ENCODE measurements at places on chromosomes 1 and 21.

GRCh38 chr1:91809317-91809716 lies 76.6 kb downstream of the TGFBR3 start:
- no peak for DNase-seq

GRCh38 chr1:100377590-100378361 lies 25.5 kb downstream of the CDC14A start:
- no peak for DNase-seq

- peak; percentile 61 for DNase-seq
Observed at GRCh38 chr1:212608959-212609700, 569 bp downstream of the ATF3 start.

DNA sequence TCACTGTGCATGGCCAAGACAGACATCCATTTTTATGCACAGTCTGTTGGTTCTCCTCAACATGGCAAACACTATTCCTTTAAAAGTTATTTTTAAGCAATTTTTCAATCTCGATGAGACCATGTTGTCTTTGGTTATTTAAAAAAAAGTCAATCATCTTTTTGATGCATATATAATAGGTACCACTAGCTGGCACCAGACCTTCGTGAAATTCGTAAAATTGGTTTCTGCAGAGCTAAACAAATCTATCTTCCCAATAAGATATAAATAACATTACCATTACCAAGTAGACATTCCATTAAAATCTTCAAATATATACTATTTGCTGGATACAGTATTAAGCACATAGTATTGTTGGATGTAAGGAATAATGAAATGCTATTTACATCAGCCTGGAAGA lies 220.0 kb upstream of the GREM2 start:
- no peak for DNase-seq

GRCh38 chr1:4268889-4269284 lies 368.8 kb upstream of the C1orf174 start:
- DNase-seq = no peak

DNA sequence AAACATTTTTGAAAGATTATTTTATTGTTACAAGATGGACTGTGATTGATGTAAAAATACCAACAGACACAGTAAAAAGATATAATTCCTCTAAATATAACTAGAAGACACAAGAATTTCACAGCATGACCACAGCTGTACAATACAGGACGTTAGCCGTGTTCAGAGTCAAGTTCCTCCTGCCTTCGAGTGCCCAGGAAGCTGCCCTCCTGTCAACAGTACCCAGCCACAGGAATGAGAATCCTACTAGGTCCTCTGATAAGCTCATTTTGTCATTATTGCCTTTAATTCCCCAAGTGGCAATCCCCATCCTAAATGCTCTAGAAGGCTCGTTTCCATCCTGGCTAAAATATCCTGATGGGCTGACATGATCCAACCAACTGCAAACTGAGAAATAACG lies 16.4 kb upstream of the CAPN2 start:
- DNase-seq = no peak

DNA sequence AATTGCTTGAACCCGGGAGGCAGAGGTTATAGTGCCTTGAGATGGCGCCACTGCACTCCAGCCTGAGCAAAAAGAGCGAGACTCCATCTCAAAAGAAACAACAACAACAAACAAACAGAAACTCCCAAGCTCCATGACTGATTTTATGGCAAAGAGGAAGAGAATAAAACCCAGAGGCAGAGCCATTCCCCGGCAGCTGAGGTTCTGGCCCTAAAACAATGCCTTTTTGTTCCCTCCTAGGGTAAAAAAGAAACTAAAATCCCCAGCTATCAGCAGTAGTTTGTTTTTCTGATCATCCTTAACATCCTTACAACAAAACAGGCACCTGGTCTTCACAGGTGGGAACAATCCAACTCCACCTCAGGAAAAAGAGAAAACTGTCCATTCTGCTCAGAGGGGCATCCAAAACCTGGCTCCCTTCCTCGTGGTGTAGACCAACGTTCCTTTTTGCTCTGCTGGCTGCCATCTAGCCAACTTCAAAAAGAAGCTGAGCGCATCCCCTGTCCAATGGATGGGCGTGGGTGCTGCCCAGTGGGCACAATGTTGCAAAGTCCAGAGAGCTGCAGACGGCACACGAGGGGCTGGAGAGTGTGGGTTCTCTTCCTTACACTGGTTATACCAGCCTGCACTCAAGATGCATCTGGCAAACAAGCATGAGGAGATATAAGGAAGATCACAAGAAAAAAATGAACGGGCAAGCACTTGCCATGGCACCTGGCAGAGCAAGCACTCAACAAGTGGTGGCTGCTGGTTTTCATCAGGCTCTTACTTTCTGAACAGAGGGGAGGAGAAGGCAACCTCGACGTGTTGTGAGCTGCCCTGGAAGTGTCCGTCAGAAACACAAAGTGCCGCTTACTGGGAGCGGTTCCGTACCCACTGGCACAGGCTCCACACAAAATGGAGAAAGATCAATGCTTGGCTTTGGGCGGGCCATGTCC lies 54.7 kb downstream of the SLC66A1 start:
- DNase-seq = no peak

DNA sequence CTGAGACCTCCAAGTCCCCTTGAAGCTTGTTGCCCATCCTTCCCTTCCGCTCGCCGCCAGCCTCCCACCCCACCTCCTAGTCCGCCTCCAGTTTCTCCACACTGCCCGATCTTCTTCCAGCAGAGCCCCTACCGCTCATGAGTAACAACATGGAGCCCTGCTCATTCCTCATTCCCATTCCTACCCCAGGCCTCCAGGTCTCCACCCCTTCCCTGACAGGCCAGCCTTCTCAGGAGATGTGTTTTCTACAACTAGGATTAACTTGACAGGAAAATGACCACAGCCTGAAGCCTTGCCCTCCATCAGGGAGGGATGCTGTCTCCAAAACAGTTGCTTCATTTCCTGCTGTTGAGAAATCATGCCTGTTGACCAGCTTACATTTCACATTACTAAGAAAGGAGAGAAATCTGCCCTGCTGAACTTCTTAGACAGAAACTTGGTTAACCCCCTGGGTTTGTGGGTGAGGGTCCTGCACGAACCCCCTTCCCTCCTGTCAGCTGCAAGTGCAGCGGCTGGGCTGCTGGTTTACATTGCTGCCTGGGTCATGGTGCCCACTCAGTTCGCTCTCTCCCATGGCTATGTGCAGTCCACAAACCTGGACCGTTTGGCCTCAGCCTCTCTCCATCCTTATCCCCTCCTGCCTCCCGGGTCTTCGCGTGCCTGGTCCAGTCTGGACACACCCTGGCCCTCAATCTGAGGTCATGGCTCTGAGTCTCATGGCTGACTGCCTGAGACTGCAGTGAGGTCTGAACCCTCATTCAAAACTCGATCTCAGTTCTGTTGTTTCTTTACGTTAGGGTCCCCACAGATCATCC lies 16.1 kb upstream of the CHI3L1 start:
- no peak for DNase-seq

DNA sequence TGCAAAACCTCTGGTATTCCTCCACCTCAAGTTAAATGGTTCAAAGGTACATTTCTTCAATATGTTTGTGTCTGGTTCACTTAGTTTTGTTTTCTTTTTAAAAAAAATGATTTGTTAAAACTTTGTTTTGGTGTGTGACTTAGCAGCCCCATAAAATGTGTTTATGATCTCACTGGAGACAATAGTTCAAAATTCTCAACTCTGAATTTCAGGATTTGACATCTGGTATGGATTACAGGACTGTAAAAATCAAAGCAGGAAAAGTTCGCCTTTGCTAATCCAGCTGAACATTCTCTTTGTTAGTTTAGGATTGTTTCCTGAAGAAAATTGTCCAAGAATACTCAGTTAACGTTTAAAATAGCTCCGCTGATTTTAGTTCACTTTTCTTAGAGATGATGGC lies 231.7 kb downstream of the HMCN1 start:
- no peak for DNase-seq

- no peak for DNase-seq
Observed at GRCh38 chr1:117318426-117318825, 48.8 kb upstream of the MAN1A2 start.

- DNase-seq = no peak
Observed at GRCh38 chr1:190949939-190950338, 472.3 kb upstream of the BRINP3 start.

DNA sequence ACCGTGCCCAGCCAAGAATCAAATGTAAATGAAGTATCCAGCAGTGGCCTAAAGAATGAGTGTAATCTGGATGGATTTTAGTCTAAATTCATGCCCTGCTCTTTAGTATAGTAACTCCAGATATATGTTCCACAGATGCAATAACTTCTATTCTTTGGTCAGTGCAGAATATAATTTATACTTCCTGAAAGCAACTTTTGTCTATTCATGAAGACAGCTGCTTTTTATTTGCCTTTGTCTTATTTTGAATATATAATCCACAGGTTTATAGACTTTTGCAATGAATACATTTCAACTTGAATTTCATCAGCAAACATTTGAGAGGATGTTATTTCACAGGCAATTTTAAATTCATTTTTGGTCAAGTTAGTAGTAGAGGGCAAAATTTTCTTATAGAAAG lies 54.4 kb downstream of the CDC42BPA start:
- no peak for DNase-seq

DNA sequence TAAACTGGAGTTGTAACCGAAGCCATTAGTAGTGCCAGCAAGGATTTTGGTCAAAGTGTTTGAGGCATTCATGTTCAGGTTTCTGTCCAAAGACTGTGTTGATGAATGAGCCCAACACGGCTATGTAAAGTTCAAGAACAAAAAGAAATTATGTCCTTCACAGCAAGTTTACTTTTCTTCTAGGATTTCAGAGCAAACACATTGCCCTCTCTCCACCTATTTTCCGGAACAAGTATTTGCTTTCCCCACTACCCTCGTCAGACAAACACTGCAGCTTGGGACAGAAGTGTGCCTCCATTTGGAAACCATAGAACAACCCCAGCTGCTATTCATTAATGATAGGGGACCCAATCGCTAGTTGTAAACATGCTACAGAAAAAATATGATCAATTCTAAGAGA lies 151.4 kb upstream of the C1orf105 start:
- no peak for DNase-seq

- DNase-seq = no peak
Observed at GRCh38 chr1:19045898-19046880, 89.7 kb upstream of the IFFO2 start.

DNA sequence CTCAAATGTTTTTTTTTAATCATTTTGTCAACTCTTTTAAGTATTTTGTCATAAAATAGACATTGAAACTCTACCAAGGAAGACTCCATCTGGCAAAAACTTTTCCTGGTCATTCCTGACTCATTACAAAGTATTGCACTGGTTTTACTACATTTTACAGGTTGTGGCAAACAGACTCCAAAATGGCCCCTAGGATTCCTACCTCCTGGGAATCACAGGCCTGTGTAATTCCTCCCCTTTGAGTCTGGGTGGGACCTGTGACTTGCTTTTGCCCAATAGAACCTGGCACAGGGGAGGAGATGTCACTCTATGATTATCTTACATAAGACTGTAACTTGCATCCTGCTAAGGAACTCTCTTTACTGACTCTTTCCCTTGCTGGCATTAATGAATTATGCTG lies 123.6 kb upstream of the KCNJ6 start:
- no peak for DNase-seq

DNA sequence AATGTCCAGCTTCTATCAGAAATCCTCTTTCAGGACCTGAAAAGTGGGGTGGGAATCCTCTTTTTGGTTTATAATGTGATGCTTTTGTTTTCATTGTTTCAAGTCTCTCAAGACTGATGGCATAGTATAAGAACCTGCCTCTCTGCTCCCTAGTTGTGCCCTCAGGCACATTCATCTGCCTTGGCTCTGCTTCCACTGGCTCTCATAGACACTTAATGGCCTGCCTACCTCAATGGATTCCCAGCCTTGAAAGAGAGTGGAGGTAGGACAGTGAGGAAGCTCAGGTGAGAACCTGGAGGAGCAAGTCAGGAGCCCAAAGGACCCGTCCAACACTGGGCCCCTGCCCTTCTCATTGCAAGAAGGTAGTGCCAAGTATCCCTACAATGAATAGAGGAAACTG lies 4.8 kb downstream of the TTLL7 start:
- DNase-seq = no peak

All from WERI-Rb-1 (cell line).